ENCODE measurements at places on chromosomes 6 and 20.

DNA sequence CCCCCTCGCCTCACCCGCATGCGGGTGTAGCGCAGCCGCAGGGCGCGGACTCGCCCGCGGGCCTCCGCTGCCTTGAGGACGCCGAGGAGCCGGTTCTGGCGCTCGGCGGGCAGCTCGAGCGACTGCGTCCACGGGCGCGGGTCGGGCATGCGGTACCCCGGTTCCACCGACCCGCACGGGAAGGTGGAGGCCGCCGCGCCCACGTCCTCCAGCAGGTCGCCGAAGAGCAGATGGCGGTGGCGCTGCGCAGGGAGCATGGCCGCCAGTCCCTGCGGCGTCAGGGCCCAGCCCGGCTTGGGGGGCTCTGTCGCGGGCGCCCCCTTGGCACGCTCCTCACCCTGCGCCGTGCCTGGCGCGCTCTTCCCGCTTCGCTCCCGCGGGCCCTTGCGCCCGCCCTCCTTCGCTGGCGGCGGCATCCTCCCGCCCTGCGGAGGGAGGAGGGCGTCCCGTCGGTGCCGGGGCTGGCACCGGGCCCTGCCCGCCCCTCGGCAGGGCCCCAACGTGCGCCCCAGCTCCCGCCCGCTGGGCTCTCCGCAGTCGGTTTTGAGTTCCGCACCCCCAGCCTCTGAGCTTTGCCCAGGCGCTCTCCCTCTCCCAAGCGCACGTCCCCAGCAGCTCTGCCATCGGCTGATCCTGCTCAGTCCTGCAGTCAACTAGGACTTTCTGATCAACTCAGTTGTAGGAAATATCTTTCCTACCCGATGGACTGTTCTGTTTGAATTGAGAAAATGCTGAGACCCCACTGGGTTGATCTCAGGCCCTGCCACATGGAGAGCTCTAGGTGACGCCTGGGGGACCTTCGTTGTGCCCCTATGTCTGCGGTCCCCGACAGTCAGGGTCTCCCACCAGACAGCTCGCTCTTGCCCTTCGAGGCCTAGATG is at the start of gene LKAAEAR1:
LKAAEAR1 (minus strand) TSS at position 595 of the 881 bp plus-strand sequence; CDS start at position 416, 179 bp downstream.
- DNase-seq, result no peak

DNA sequence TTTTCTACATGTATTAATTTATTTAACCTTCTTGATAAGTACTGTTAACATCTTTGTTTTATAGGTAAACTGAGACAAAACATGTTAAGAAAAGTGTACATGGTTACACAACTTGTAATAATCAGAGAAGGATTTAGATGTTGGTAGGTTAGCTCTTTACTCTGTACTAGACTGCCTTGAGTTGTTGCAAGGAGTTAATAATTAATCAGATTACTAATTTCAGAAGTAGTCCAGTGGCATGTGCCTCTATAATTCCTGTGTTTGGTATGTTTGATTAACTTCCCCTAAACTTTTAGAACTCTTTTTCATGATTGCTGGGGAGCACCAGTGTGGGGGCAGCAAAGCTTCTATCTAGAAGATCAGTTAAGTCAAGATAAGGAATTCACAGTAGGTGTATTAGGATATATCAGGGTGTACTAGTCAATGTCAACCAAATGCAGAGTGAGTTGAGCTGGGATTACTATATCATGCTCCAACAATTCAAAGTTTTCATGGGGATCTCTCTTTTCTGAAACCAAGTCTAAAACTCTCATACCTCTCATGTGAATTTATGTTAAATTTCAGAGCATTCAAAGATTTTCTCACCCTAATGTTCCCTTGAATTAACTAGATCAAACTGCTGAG is 129.7 kb upstream of the AHI1 start:
- DNase-seq, result no peak

DNA sequence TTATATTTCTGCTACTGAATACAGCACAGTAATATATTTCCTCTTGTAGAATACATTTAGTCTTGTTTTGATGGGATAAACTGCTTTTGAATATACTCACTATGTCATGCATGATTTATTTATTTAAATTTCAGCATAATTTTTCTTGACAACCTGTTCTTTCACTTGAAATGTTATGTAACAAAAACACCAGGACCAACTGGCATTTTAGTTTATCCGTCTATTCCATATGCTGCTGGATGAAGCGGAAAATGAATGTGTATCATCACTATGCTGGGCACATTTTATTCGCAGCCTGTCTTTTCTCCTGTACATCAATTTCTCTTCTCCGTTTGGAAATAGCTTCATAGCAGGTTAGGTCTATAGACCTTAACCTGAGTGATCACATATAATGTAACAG is 206.8 kb upstream of the PLCB4 start:
- no peak for DNase-seq

DNA sequence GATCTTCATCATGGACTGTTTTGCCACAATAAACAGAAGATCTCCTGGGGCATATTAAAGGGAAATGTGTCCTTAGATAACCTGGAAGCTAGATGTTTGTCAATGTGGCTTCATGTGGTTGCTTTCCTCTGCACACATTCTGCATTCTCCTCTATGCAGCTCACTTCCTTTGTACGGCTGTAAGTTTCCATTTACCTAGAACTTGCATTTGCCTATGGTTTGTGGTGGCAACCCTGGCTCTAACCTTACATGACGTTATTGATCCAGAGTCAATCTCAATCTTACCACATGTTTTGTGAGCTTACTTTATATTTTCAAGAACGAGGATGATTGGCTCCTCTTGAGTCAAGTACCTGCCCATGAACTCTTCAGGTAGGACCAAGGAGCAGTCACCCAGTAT is 863.1 kb downstream of the MAFB start:
- DNase-seq, result no peak

DNA sequence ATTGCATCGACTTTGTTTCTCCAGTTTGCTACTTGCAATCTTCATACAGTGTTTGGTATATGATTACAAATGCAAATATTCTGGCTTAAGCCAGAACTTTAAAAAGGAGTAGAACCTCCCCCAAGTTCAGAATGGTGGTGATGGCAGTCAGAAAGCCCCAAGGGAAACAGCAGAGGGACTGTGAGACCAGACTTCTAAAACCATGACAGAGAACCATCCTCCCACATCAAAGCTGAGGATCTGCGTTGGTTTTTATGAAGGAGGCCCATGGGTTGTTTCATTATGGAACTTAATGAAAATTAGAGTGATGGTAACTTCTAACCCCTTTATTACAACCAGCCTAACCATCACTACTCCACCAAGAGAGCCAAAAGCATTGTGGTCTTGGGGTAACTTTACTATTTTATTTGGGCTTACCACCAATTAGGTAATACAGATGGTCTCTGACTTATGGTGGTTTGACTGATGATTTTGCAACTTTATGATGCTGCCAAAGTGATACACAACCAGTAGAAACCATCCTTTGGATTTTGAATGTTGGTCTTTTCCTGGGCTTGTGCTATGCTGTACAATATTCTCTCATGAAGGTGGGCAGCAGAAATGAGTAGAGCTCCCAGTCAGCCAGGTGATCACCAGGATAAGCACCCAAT is 10.9 kb upstream of the MRS2 start:
- DNase-seq, result no peak

- DNase-seq, result no peak
Observed at GRCh38 chr6:6377621-6378020, 57.2 kb upstream of the F13A1 start.

DNA sequence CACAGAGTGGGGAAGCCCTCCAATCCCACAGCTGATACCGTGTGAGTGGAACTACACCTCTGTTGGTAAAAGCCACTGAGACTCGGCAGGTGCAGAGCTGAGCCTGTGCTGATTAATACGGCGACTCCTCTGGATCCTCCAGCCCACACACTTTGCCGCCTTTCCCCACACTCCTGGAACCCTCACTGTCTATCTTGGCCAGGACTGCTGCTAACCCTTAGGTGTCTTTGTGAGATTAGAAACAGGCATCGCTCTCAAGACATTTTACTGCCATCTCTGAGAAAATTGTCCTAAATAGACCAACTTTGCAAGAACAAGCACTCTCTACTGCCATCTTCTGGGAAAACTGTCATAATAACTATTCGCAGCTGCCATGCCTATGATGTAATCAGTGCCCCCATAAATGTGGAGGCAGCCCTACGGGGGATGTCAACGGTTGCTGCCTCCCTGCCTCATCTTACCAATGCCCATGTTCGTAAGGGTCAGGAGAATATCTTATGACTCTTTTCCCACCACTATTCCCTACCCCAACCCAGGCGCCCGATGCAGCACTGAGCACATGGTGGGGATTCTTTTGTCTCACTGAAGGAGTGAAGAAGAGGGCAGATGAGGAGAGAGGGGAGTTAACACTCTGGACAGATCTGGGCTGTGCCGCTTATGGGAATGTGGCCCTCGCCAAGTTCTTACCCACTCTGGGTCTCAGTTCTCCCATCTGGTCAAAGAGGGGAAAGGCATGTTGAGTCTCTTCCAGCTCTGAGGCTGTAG is 26.1 kb upstream of the KCNB1 start:
- DNase-seq, result peak; percentile 85

DNA sequence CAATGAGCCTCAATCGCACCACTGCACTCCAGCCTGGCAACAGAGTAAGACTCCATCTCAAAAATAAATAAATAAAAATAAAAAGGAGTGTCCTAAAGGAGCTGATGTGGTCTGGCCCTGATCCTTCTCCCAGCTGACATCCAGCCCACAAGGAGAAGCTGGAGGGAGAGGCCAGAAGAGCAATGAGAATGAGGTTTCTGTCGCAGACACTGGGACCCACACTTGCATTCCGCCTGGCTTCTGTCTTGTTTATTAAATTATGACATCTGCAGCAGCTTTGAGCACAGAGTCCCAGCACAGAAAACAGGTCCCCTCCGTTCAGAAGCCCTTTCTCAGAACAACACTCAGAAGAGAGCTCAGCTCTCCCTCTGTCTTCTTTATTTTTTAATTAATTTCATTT is 10.3 kb upstream of the E2F1 start:
- no peak for DNase-seq

GRCh38 chr6:144898052-144898689 is 613.0 kb downstream of the UTRN start:
- no peak for DNase-seq

DNA sequence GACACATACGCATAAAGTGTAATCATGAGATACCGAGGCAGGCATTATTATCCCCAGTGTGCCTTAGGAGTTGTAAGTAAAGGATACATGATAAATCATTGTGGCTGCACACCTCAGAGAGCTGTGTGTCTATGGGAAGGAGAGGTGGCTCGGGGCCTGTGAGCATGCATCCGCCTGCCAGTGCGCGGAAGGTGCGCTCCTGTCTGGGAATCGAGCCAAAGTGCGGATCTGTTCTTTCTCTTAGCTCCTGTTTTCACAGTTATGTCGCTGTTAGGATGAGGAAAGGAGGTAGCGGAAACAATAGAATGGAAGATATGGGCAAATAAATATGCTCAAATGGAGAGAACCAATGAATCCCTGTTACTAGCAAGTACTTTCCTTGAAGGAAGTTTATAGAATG is 98.0 kb downstream of the ANKRD6 start:
- DNase-seq, result no peak

DNA sequence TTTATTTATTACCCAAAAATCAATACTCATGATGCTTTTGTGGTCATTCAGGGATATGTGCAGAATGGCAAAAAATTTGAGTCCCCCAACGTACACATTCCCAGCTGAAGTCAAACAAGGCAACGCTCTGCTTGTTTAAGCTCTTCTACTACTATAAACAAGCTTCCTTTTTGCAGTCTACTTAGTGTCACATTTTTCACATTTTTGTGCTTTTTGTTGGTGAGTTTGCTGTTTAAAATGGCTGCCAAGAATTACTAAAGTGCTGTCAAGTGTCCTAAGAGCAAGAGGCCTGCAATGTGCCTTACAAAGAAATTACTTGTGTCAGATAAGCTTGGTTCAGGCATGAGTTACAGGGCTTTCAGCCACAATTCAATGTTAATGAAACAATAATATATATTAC is 2.1 kb downstream of the WFDC8 start:
- no peak for DNase-seq

DNA sequence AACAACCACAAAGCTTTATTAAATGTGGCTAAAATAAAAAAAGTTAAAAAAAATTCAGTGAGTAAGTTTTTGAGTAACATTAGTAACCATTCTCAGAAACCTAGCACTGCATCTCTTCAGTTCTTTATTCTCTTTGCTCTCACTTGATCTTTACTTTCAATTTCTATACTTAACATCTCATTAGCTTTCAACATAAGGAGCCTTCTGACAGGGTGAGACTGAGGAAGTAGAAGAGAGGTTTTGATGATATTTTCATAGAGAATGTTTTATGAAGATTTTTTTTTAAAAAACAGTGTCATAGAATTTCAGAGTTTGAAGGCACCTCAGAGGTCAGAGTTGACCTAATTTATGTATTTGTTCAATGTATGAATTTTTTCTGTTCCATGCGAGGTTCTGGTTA is 60.8 kb downstream of the FAM83B start:
- no peak for DNase-seq

GRCh38 chr20:51208162-51208561 is 185.3 kb upstream of the KCNG1 start:
- no peak for DNase-seq

DNA sequence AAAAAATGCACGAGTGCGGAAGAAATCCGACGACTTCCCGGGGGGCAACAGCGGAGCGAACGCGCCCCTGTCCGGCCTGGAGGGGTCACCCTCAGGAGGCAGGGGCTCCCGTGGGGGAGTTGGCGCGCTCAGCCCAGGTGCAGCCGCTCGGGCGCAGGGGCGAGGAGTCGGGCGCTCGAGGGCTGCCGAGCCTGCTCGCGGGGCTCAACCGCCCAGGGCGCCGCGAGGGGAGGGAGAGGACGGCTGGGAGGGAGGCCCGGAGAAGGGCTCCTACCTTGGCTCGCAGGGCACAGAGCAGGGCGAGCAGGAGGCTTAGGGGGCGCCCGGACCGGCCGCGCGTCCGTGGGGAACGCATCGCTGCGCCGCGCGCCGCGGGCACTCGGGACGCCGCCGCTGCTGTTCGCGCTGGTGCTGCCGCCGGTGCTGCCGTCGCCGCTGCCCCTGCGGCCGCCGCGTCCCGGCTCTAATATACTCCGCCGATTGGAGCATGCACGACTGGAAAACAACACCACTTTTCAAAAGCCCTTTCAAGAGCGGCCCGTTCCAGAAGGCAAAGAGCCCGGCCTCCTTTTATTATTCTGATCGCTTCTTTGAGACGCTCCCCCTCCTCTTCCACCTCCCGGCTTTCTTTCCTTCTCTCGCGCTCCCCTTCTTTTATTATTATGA is 490 bp downstream of the JAG1 start:
- DNase-seq, result peak; percentile 81

GRCh38 chr6:3489961-3490624 is 33.2 kb upstream of the SLC22A23 start:
- DNase-seq, result no peak
